ENCODE measurements at places on chromosomes 4 and X.

- DNase-seq = no peak
Measured at GRCh38 chr4:38818441-38818976, 13.9 kb upstream of the TLR1 start.

- DNase-seq = no peak
Measured at GRCh38 chr4:37567836-37568235, 118.3 kb downstream of the RELL1 start.

DNA sequence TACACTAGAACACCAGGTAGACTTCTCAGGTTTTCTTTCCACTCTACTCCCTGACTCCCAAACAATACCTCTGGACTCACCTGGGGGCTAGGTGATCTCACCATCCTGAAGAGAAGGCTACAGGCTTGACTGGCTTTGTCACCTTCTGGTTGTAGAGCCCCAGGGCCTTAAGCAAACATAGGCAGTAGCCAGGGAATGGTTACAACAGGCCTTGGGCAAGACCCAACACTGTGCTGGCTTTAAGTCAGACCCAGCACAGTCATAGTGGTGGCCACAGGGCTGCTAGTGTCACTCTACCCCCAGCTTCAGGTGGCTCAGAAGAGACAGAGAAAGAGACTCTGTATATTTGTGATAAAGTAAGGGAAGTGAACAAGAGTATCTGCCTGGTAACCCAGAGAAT is 118.1 kb upstream of the EMCN start:
- DNase-seq = no peak

GRCh38 chr4:139852612-139853269 is 187.1 kb downstream of the MGST2 start:
- DNase-seq = no peak

GRCh38 chr4:186940476-186940875 is 216.8 kb upstream of the FAT1 start:
- DNase-seq = no peak

DNA sequence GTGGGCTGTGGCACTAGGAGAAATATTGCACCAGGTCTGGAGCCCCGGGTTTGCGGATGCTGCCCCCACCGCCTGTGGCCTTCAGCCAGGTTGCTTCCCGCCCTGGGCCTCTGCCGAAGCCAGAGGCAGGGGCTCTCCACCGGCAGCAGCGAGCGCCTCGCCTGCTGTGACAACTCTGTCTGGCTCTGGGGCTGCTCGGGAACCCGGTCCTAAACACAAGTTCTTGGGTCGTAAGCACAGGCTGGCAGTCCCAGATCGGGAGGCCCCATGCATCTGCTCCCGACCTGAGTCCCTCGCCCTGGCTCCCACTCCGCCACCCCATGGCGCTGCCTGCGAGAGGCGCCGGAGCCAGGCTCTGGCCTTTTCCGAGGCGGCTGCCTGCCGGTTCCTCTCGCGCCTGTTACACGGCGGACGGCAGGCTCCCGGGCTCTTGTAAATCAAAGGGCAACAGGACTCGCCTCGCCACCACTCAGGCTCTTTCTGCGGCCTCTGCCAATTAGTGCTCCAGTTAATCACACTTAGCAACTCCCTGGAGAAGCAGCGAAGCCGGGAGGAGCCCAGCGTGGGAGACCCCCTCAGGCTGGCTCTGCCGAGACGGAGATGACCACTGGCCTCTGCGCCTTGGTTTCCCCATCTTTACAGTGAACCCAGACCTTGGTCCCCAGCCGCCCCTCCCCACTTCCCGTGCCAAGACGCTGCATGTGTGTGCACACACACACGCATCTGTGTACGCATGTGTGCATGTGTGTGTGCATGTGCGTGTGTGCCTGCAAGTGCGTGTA is 109.2 kb downstream of the DCTD start:
- no peak for DNase-seq

GRCh38 chr4:74433541-74434172 is 11.3 kb upstream of the AREG start:
- DNase-seq = no peak

- DNase-seq = no peak
Measured at GRCh38 chr4:24236120-24236519, 346.3 kb upstream of the PPARGC1A start.

DNA sequence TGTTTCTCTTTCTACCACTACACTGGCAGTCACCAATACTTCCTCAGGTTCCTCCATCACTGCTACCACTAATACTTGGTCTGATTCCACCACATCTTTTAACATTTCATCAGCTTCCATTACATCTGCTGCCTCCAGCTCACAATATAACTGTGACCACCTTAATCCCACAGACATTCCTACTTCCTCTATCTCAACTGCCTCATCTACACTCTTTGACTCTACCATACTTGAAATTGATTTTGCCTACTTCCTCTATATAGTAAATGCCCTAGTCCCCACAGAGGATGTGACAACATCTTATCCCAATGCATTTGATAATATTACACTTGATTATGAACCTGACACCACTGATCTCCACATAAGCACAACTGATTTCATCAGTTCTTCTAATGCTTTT is 29.0 kb downstream of the OPRPN start:
- no peak for DNase-seq

GRCh38 chr4:78612398-78613178 is 61.0 kb downstream of the ANXA3 start:
- no peak for DNase-seq

DNA sequence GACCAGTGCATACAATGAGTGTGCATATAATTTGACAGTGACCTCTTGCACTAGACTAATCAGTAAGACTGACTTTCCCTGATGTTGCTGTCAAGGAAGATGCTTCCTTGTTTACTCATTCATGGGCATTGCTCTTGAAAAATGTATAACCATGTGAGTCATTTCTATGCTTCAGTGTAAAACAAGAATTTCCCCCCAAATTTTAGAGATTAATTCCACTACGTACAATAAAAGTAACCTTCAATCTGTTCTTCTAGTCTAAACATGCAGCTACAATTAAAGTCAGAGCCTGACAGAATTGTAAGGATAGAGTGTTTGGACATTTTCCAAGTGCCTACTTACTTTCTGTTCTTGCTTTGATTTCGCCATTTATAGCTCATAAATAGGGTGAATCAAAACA is 935.7 kb downstream of the RAPGEF2 start:
- no peak for DNase-seq

- DNase-seq = no peak
Measured at GRCh38 chr4:18388039-18388438, 366.5 kb upstream of the LCORL start.

DNA sequence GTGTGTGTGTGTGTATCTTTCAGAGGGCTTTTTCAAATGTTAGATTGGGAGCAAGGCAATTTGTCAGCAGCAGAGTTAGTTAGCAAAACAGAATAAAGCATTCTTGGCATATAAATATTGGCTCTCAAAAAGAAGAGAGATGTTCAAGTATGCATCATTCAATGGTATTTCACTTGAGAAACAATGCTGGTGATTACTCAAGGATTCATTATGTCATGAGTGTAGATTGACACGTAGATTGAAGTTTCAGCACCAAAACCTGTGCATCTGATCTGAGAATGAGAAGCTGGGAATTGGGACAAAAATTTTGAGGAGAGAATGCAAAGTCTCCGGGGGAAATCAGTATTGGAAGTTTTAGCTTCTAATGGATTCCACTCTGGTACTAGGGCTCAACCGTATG is 241.4 kb downstream of the FRMPD4 start:
- no peak for DNase-seq

- DNase-seq = no peak
Measured at GRCh38 chrX:75957107-75957610, 172.1 kb upstream of the MAGEE2 start.

DNA sequence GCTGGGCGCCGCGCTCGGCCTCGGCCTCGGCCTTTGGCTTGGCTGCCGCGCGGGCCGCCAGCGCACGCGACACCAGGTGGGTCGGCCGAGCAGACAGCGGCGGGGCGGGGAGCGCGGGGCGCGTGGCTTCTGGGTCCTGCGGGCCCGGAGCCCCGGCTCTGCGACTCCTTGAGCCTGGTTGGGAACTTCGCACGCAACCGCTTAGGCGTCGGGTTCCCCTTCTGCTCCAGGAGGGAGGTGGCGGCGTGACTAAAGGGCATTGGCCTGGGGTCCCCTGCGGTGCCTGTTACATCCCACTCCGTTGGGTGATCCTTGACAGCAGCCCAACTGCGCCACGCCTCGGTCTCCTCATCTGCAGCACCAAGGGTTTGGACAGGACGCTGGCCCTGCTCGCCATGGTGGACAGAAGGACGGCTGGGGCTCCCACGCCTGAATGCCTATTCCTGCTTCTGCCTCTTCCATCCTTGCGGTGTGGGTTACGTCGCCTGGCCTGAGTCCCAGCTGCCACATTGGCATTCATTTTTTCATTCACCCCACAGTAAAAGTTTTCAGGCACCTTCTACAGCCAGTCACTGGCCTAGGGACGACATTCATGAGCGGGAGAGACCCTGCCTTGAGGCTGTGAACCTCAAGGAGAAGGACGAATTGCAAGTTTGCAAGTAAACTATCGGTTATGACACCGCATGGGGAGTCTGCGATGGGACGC is 631 bp downstream of the EVC start:
- no peak for DNase-seq

DNA sequence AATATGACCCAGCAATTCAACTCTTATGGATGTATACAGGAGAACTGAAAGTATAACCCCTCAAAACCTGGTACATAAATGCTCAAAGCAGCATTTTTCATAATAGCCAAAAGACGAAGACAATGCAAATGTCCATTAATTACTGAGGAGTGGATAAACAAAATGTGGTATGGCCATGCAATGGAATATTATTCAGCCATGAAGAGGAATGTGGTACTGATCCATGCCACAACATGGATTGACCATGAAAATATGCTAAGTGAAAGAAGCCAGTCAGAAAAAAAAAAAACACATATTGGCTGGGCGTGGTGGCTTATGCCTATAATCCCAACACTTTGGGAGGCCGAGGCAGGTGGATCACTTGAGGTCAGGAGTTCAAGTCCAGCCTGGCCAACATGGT is 74.5 kb upstream of the PLS3 start:
- no peak for DNase-seq

All from stimulated activated CD4-positive, alpha-beta T cell treated with anti-CD3 and anti-CD28 coated beads, Interleukin-4, amount 100 ng/mL, for 24 hours (primary cell).